ENCODE measurements at places on chromosomes 1 and 21. TPM values are rescaled to one million over a fixed set of nuclear protein-coding genes. Genes with fewer than 3 reads are reported as not detected.

GRCh38 chr21:37527103-37527502 lies 160.5 kb downstream of the DYRK1A start:
- no peak overlapping the region for H3K4me3 ChIP-seq
- no peaks in the 10 kb centered on the region for H3K27me3 ChIP-seq
- no peak for DNase-seq
- H3K36me3 ChIP-seq: no peaks in the 10 kb centered on the region

- no peaks in the 10 kb centered on the region for H3K36me3 ChIP-seq
- H3K4me1 ChIP-seq: peaks cover 70% of the 10 kb centered on the region
- no peak overlapping the region for H3K27ac ChIP-seq
- no peaks in the 10 kb centered on the region for H3K27me3 ChIP-seq
- no peak for DNase-seq
- no peak overlapping the region for H3K4me3 ChIP-seq
Observed at GRCh38 chr1:54290506-54291184, 90.7 kb downstream of the MRPL37 start.

DNA sequence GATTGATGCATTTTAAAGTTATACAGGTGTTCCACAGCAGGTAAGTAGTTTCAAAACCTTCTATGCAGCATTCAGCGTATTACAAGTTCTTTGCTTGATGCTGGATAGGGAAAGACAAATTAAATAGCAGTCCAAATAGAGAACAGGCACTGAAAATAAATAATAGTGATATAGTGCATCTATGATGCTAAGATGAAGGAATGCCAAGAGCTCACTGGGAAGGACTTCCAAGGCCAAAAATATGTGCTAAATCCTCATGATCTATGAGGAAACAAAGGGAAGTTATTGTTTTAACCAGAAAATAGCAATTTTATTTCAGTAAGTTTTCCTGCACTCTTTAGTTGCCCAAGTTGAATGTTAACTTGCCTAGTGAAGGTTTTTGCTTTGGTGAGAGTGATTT lies 127.8 kb upstream of the GREM2 start:
- H3K36me3 ChIP-seq: no peaks in the 10 kb centered on the region
- no peak overlapping the region for H3K27ac ChIP-seq

ATP6V1G3 gene
- total RNA-seq: not detected

Data from testis (tissue), 5 donors.